ENCODE measurements at places on chromosomes 5 and 9.

- no peak for DNase-seq
Measured at GRCh38 chr5:15322421-15322820, 177.6 kb upstream of the FBXL7 start.

- no peak for DNase-seq
Measured at GRCh38 chr5:93076566-93076965, 504.5 kb downstream of the NR2F1-AS1 start.

- DNase-seq: no peak
Measured at GRCh38 chr5:96716716-96717115, 54.5 kb downstream of the CAST start.

GRCh38 chr9:137674307-137674975 is 55.6 kb downstream of the EHMT1 start:
- DNase-seq: no peak

DNA sequence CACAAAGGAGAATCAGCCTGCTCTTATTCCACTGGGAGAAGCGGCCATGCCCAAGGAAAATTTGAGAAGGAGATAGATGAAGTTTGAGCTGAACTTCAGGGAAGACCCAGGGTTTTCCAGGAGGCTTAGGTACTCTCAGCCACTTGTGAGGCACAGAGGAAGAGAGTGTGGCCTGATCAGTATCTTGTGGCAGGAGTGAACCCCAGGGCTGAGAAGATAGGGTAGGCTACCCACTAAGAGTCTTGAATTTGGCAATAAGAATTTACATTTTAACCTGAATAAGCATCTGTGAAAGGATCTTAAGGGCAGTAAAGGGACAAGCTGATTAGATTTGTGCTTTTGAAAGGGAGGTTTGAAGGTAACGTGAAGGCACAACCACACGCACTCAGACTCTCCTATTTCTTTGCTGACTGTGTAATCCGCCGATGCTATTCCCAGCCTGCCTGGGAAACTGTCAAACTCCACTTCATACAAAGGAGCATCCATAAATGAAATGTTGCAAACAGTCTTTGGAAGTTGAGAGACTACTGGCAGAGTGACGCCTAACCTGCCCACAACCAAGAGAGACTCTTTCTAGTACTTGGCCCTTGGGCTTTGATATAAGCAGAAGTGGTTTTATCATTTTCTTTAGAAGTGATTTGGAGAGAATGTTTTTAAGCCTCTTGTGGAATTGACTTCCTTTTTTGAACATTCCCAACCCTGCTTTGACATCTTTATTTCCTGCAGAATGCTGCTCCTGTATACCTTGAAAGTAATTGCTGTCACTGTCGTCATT is 108.2 kb upstream of the VCAN start:
- no peak for DNase-seq

GRCh38 chr5:74538206-74538661 is 102.3 kb downstream of the ENC1 start:
- DNase-seq: no peak

DNA sequence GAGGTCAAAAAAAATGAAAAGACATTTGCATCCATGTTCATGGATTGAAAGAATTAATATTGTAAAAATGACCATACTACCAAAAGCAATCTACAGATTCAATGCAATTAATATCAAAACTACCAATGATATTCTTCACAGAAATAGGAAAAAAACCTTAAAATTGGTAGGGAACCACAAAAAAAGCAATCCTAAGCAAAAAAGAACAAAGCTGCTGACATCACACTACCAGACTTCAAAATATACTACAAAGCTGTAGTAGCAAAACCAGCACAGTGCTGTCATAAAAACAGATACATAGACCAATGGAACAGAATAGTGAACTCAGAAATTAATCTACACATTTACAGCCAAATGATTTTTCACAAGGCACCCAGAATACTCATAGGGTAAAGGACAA is 34.3 kb downstream of the RGMB start:
- DNase-seq: no peak

DNA sequence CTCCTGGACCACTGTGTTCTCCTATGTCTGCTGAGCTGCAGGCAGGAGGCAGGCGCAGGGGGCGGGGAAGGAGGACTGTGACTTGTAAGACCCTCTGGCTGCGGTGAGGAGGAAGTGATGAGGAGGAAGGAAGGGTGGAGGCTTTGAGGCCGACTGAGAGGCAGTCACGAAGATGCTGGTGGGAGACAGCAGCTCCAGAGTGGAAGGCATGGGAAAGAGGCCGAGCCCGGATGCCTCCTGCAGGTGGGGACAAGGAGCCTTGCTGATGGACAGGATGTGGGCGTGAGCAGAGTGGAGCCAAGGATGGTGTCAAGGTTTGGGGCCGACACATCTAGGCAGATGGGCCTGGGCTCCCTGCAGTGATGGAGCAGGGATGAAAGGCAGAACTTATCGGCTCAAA is 74.3 kb upstream of the ICE1 start:
- no peak for DNase-seq

- DNase-seq: no peak
Measured at GRCh38 chr5:112914584-112914983, 7.4 kb downstream of the REEP5 start.

GRCh38 chr5:6194906-6195612 is 183.3 kb downstream of the MED10 start:
- DNase-seq: no peak

- DNase-seq: no peak
Measured at GRCh38 chr5:56514245-56514644, 281.1 kb upstream of the ANKRD55 start.

- DNase-seq: no peak
Measured at GRCh38 chr5:169637549-169638121, 560 bp downstream of the DOCK2 start.

DNA sequence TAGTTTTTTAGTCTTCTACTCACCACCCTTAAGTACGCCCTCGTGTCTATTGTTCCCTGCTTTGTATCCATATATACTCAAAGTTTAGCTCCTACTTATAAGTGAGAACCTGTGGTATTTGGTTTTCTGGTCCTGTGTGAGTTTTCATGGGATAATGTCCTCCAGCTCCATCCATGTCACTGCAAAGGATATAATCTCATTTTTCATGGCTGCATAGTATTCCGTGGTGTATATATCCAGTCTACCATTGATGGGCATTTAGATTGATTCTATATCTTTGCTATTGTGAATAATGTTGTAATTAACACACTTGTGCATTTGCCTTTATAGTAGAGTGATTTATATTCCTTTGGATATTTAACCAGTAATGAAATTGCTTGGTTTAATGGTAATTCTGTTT is 579.9 kb downstream of the CDH18 start:
- DNase-seq: no peak

DNA sequence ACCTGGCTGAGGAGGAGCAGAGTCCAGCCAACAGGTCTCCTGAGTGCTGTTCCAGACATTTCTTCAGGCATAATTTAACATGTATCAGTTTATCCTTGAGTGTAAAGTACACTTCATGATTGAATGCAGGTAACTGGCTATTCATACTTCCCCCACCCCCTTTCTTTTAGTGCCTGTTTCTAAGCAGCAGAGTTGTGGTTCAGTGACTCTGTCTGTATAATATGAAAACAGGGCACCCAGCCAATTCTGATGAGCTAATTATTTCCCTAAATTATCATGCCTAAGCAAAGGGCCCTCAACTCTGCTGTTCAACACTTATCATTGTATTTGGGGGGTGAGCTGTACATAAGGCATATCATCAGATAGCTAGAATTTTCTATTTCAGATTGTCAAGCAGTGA is 51.9 kb upstream of the ZSWIM6 start:
- DNase-seq: no peak

GRCh38 chr5:68408345-68408871 is 192.9 kb downstream of the PIK3R1 start:
- DNase-seq: no peak

- no peak for DNase-seq
Measured at GRCh38 chr5:133246376-133247150, 194.8 kb downstream of the HSPA4 start.

- DNase-seq: no peak
Measured at GRCh38 chr9:32855752-32856151, 72.4 kb downstream of the TMEM215 start.

- no peak for DNase-seq
Measured at GRCh38 chr5:7925961-7926695, 57.2 kb downstream of the MTRR start.

- no peak for DNase-seq
Measured at GRCh38 chr5:16805486-16805885, 130.6 kb downstream of the MYO10 start.

DNA sequence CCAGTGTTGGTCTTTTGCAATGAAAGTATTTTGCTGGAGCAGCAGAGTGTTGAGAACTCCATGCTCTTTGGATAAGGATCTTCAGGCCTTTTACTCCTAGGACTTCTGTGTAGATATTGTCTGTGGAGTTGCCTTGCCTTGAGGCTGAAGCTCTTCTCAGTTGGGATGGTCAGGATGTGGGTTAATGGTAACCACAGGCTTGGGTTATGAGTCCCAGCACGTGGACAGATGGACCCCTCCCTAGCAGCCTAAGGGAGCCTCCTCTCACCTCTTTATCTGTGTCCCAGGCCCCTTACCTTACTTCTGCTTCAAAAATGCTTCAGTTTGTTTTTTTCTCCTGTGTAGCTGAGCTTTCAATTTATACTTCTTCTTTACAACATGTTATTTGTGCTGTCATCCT is 109.9 kb downstream of the MEGF10 start:
- no peak for DNase-seq

- no peak for DNase-seq
Measured at GRCh38 chr5:3179220-3179619, 416.4 kb upstream of the IRX1 start.

GRCh38 chr5:166722939-166723338 is 1568.5 kb upstream of the WWC1 start:
- no peak for DNase-seq

GRCh38 chr5:179326122-179326927 is 18.9 kb downstream of the ADAMTS2 start:
- DNase-seq: no peak

DNA sequence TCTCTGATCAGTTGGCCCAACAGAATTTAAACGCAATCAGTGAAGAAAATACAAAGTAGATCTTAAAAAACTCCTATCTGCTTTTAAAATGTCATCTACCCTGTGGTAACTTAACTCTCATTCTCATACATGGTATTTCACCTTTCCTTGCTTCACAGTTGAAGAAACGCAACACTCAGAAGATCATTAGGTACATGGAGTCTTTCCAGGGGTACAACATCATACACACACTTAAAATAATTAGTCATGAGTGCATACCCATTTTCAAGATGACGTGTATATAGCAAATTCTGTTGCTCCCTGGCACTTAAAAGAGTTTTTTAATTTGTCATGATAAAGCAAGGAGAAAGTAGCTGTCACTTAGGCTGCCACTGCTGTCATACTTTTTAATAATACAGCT is 259.9 kb downstream of the BNC2 start:
- DNase-seq: no peak

DNA sequence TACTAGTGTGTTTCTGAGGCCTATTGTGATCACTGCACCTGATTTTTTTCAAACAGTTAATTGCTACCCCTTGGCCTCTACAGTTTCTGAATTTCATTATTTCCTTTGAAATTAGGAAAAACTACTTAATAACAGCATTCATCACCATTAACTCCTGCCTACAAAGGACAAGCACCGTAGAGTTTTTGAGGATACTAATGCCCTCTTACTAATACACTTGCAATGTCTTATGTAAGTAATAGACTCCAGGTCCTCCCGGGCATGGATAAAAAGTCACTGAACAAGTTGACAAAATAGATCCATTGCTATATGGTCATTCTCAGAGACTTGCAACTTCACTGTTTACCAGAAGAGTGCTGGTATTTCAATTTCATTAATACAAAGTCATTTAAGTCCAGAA is 1172.5 kb downstream of the CDH12 start:
- DNase-seq: no peak

DNA sequence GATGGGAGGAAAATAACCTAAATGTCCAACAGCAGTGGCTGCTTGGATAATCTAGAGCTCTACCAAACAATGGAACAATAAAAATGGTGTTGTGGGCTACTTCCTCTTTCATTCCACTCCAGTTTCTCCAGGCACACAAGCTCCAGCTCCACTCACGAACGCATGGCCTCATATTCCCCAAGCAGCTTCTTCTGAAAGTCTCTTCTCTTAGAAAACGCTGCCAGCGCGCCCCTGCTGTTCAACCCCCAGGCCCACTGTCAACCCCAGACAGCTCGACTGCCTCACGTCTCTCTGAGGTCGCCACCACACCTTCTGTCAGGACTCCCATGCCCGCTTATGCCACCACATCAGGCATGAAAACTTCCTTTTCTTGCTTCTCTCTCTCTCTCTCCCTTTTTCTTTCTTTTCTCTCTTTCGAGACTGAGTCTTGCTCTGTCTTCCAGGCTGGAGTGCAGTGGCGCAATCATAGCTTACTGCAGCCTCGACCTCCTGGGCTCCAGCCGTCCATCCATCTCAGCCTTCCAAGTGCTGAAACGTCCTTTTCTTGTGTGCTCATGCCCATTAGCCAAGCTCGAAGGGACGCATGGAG is 16.2 kb downstream of the OR2V2 start:
- DNase-seq: no peak

GRCh38 chr9:117919538-117919937 is 215.3 kb downstream of the TLR4 start:
- DNase-seq: no peak

GRCh38 chr9:92061184-92061583 is 54.0 kb downstream of the SPTLC1 start:
- no peak for DNase-seq

DNA sequence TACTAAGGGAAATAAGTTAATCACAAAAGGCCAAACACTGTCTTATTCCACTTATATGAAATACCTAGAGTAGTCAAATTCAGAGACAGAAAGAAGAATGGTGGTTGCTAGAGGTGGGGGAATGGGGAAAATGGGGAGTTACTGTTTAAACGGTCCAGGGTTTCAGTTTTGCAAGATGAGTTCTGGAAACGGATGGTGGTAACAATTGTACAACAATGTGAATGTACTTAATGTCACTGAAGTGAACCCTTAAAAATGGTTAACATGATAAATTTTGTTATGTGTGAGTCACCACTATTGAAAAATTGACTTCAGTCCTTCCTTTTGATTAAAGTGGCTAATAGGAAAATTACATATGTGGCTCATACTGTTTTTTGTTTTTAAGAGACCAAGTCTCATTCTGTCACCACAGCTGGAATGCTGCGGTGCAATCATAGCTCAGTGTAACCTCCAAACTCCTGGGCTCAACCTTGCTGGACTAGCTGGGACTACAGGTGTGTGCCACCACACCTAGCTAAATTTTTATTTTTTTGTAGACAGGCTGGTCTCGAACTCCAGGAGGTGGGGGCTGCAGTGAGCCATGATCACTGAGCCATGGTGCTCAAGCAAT is 8.7 kb downstream of the UBQLN1 start:
- no peak for DNase-seq
